ACHN (cell line): ENCODE measurements at places on chromosomes 2 and 18.
A peak's percentile ranks its signal among the peaks of the same experiment; 100 is the strongest.

DNA sequence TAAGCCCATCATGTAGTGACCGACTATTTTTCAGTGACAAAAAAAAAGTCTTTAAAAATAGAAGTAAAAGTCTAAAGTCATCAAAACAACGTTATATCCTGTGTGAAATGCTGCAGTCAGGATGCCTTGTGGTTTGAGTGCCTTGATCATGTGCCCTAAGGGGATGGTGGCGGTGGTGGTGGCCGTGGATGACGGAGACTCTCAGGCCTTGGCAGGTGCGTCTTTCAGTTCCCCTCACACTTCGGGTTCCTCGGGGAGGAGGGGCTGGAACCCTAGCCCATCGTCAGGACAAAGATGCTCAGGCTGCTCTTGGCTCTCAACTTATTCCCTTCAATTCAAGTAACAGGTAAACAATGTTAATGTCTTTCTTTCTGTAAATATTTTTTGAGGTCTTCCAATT is at the start of gene CD28:
TSS of gene CD28 (plus strand) at position 237 of the 400 bp plus-strand sequence. CDS start at position 295, 58 bp downstream.
- no peak for DNase-seq

- peak; percentile 83 for DNase-seq
Measured at GRCh38 chr2:38603402-38604290, 918 bp upstream of the HNRNPLL start.

- no peak for DNase-seq
Measured at GRCh38 chr2:198873503-198874471, 584.0 kb downstream of the SATB2 start.

DNA sequence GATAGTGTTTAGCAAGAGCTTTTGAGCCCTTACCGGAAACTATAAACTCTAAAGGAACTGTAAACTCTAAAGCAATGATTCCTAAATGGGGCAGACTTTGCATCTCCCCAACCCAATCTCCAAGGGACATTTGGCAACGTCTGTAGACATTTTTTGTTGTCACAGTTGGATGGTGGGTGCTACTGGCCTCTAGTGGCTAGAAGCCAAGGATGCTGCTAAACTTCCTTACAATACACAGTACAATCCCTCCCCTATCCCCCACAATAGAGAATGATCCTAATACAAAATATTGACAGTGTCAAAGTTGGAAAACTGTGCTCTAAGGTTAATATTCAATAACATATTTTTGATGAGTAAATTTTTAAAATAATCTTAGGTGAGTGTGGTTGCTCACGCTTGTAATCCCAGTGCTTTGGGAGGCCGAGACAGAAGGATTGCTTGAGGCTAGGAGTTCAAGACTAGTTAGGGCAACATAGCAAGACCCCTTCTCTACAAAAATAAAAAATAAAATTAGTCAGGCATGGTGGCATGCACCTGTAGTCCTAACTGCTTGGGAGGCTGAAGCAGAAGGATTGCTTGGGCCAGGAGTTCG is 66.7 kb downstream of the PTPN4 start:
- DNase-seq = peak; percentile 60

- no peak for DNase-seq
Measured at GRCh38 chr18:43524260-43524659, 247.0 kb upstream of the SYT4 start.

DNA sequence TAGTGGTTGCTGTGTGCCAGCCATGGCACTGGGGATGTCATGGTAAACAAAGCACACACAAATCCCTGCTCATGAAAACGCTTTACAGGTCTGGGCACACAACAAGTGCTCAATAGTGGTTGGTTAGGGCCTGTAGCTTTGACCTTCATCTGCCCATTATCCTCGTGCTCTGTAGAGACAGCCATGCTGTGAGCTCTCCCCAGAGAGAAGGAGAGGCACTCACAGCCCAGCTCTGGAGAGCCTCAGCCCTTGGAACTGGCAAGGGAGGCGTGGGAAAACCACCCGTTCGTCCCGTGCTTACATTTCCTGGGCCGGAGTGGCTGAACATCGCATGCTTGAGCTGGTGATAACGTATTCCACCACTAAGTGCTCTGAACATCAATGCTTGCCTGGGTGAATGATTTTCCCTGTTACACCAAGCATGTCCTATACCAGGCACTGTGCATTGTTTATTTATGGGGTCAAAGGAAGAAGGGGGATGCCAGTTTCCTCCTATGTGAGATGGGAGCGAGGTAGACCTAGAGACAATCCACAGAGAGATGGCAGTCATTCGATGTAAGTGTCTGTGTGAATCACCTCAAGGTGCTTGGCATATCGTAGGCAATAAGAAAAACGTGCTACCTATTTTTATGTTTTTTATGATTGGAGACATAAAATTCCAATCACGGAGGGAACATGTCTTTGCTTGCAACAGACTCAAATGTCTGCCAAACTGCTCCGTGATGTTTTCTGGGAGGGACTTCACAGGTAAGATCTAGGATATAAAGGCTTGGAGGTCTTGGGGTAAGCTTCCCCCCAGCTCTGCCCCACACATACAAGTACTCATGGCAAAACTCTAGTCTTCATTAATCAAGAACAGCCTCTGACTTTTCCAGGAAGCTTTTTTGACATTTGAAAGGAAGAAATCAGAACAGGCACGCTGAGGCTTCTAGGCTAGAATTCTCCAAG is 75.5 kb downstream of the DDX1 start:
- no peak for DNase-seq

DNA sequence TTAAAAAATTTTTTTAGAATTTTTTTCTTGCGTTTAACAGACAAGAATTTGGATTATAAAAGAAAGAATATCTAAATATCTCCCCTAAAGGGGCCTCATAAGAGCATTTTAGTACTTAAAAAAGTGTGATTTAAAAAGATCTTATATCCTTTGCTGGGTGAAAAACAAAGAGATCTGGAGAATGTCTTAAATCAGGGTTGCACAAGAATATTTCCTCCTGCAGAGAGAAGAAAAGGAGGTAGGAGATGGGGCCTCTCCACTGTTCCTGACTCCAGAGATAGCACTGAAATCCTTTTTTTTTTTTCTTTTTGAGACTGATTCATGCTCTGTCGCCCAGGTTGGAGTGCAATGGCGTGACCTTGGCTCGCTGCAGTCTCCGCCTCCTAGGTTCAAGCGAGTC is 68.5 kb upstream of the OSR1 start:
- no peak for DNase-seq

GRCh38 chr2:222179592-222179991 is 119.2 kb downstream of the PAX3 start:
- DNase-seq = no peak
